Activated CD8-positive, alpha-beta memory T cell treated with anti-CD3 and anti-CD28 coated beads, Interleukin-2, amount 50 U/mL, for 4 hours (primary cell): ENCODE measurements at places on chromosomes 16 and 17.
A peak's percentile ranks its signal among the peaks of the same experiment; 100 is the strongest.

DNA sequence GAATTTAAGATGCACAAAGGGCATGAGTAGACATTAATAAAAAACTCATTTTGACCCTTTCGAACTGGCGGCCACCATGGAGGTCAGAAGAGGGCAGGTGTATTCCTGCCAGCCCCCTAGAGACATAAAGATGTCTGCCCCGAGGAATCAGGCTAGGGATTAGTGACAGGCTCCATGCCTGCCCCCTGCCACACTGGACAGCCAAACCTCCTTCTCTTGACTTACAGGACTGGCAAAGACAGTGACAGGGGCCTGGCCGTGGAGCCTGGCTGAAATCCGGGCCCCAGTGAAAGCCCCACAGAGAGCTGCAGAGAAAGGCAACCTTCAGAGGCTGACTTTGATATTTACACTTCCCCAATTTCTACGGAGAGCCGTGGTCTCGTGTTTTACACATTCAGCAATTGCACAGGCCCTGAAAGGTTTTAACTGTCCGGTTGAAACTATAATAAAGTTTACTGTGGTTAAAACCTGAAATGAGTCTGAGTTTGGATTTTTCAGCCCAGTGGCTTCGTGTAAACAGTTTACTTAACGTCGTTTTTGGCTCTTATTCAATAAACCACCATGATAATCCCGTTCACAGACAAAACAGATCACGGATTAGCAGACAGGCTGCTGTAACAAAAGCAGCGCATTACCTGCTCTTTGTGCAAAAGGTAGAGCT lies 243.9 kb upstream of the MYOCD start:
- no peak for DNase-seq

- DNase-seq, result peak; percentile 46
Observed at GRCh38 chr17:2837147-2837561, 40.9 kb downstream of the RAP1GAP2 start.

GRCh38 chr16:3908951-3909437 lies 28.5 kb upstream of the CREBBP start:
- no peak for DNase-seq

GRCh38 chr16:22098405-22099255 lies 6.3 kb downstream of the VWA3A start:
- DNase-seq, result no peak

GRCh38 chr16:52191531-52192134 lies 355.3 kb downstream of the TOX3 start:
- peak; percentile 36 for DNase-seq

DNA sequence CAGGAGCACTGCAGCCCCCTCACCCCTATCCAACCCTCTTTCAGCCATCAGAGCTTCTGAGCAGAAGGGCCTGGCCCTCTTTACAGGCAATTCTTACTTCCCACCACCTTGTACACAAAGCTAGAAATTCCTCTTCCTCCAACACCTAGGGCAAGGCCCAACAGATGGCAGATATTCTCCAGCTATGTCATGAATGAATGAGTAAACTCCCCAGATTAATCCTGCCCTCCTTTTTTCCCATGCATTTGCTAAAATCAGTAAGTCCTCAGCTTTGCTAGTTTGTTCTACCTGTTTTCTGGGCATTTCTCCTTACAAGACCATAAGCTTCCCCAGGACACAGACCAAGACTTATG lies 20.4 kb upstream of the MRPS23 start:
- DNase-seq, result no peak

DNA sequence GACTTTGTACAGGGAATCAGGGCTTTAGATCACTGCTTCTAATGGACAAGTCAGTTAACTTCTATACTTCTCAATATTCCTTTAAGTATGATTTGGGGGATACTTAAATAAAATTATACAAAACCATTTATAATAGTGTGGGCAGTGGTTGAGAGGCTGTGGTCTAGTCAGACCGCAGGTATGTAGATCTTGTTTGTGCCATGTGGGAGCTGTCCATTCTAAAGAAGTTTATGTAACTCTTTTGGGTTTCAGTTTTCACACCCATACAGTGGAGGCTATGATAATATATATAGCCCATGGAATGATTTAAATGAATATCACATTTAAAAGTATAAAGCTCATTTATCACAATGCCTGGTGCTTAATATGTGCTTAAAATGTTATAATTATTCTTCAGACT lies 654.3 kb upstream of the KIF2B start:
- DNase-seq, result no peak

DNA sequence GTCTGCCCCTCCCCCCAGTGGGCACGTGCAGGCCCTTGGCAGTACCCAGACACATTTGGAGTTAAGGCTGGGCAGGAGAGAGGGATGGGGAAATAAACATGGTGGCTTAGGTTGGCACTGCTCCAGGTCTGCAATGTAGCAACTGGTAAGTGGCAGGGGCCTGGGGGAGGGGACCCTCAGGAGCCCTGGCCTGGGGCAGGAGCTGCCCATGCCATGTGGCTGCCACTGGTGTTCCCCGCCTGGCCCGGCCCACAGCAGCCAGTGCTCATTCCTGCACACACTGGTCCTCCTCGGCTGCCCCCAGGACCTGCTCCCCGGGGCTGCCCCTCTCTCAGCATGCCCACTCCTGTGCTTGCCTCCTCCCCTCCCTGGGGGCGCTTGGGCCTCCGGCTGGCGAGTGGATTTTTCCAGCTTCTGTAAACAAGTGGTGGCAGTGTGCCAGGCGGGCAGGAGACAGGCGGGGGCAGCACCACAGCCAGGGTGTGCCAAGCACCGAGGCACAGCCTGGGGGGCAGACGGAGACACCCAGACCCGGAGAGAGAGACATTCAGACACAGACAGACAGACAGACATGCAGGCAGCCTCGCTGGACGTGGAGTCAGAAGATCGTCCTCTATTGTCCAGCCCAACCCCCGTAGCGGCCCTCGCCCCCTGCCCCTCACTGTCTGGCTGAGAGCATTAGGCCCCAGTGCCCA lies 9.4 kb downstream of the THRA start:
- DNase-seq, result no peak

DNA sequence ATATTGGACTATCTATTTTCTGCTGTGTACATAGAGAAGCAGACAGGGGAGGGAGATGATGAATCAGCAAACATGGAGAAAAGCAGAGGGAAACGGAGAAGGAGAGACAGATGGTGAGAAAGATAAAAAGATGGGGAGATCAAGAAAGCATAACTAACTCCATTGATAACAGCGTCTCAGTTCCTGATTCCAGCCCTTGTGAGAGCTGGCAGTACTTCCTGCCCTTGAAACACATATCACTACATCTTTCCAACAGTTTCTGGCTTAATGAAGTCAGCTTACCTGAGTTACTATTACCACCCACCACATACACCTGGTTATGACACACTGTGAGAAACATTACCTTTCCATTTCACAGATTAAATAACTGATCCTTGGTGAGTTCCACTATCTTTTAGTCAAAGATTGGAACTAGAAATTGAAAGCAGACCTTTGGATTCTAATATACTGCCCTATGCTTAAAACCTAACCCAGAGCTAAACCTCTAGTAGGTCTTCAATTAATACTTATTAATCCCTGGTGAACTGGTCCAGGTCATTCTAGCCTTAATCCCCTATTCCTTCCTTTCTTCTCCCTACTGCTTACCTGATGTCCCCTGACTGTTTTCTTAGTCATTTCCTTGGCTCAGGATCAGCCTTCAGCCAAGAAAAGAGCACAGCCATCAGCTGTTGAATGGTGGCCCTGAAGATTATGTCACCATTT lies 346.6 kb upstream of the CCL2 start:
- no peak for DNase-seq

GRCh38 chr17:68176718-68177117 lies 71.1 kb upstream of the AMZ2 start:
- DNase-seq, result no peak
